ENCODE measurements at places on chromosomes 13 and 19. TPM values are rescaled to one million over a fixed set of nuclear protein-coding genes. Genes with fewer than 3 reads are reported as not detected.

The SRRM5 gene
- 0.25 TPM for polyA plus RNA-seq

The ZNF729 gene
- polyA plus RNA-seq: not detected

The CPB2 gene
- not detected for polyA plus RNA-seq

The SYDE1 gene
- 0.03 TPM for polyA plus RNA-seq

The LINGO3 gene
- not detected for polyA plus RNA-seq

The LHFPL6 gene
- polyA plus RNA-seq: not detected

The CNMD gene
- not detected for polyA plus RNA-seq

The PROSER1 gene
- polyA plus RNA-seq: 14.8 TPM

The TSEN34 gene
- polyA plus RNA-seq: 57.6 TPM

The ATP1A3 gene
- polyA plus RNA-seq: 0.07 TPM

The GDF15 gene
- 57.2 TPM for polyA plus RNA-seq

All from K562 (cell line).